ENCODE measurements at places on chromosomes 12 and 14.

DNA sequence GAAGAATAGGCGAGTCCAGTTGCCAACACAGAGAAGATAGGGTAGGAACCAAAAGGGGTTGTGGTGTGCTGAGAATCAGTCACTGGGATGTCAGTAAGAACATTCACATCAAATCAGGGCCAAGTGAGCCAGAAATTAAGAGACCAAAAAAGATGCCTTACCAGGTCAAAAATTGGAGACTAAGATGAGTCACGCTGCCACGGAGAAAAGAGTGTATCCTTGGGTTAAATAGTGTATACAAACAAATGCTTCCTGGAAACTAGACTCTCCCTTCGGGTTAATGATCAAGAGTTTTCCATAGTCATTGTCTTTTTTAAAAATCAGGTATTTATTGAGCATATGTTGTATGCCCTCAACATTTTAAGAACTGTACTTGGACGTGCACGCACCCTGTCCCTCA is 45.2 kb upstream of the BAZ1A start:
- DNase-seq, result peak; percentile 7

DNA sequence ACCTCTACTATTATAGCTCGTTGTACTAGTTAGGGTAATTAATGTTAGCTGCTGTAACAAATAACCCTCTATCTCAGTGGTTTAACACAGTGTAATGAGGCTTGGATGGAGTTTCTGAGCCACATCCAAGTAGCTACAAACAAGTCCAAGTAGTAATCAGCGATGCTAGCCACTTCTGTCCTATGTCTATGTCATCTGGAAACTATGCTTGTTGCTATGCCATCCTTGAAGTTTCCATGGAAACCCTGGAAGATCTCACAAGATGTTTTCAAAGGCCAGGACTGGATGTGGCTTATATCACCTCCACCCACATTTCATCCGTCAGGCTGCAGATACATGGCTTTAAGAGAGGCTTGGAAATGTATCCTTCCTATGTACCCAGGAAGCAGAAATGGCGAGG is 422.1 kb downstream of the AACS start:
- no peak for DNase-seq

GRCh38 chr14:104510794-104511611 is 68.6 kb upstream of the C14orf180 start:
- no peak for DNase-seq

- DNase-seq, result no peak
Observed at GRCh38 chr12:29608581-29608980, 111.1 kb upstream of the OVCH1 start.

DNA sequence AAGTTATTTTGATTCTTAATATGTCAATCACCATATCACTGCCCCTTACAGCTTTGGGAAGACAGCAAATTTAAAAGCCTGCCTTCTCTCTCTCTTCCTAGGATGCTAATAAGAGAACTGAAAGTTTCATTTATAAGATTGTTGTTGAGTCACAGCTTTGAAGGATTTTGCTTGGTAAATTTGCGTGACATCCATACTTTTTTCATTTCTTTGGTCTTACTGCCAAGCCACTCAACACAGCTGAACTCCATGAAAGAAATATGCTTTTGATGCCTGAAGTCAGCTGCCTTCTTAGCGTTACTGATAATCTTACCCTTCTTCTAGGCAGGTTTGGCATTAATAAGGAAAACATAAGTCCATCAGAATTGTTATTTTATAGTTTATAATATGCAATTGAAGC is 155.0 kb downstream of the CRADD start:
- DNase-seq, result peak; percentile 27

DNA sequence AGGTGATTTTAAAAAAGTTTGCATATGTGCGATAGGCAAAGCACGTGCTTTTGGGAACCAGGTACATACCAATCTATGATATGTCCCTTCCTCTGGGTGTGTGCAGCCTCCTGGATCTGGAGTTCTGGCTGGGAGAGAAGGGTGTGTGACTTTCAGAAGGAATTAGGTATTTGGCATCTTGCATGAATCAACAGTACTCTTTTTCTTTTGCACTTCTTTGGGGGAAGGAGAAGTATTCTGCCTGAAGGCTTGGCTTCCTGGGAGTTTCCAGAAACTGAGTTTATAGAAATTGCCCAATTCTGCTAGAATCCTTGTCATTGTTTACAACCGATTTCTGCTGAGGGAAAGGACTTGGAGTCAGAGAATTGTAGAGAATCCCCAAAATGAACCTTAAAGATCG is 2.9 kb upstream of the CLMN start:
- no peak for DNase-seq

- no peak for DNase-seq
Observed at GRCh38 chr12:57096748-57097553, 8.0 kb downstream of the NAB2 start.

DNA sequence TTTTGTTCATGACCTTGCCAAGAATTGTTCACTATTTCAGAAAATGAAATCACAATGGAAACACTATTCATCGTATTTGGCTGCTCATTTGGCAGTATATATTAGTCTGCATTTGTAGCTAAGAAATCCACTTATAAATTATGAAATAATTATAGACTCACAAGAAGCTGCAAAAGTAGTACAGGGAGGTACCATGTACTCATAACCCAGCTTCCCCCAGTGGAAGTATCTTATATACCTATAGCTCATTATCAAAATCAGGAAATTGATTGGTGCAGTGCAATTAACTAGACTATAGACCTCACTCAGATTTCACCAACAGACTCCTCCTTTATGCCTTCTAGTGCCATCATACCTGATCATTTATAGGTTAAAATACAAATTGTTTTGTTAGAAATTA is 178.8 kb upstream of the VASH1 start:
- DNase-seq, result no peak

DNA sequence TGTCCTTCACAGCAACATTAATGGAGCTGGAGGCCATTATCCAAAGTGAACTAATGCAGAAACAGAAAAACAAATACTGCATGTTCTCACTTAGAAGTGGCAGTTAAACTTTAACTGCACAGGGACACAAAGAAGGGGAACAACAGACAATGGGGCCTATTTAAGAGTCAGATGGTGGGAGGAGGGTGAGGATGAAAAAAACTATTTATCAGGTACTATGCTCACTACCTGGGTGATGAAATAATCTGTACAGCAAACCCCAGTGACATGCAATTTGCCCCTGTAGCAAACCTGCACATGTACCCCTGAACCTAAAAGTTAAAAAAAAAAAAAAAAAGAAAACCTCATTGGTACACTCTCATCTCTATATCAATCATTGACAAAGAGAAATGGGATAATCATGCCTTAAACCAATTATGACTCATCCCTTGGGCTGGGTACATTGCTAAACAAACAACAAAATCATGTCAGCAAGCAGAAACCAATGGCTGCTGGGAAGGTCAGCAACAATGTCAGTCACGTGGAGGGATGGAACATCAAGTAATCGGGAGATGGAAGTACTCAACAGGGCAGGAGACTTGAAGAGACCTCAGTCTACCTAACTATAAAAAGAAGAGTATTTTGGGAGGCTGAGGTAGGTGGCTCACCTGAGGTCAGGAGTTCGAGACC is 479.2 kb downstream of the RMST start:
- no peak for DNase-seq

- DNase-seq, result no peak
Observed at GRCh38 chr12:64192644-64193444, 29.3 kb downstream of the KICS2 start.

GRCh38 chr12:109937371-109937770 is 37.3 kb downstream of the TCHP start:
- no peak for DNase-seq

DNA sequence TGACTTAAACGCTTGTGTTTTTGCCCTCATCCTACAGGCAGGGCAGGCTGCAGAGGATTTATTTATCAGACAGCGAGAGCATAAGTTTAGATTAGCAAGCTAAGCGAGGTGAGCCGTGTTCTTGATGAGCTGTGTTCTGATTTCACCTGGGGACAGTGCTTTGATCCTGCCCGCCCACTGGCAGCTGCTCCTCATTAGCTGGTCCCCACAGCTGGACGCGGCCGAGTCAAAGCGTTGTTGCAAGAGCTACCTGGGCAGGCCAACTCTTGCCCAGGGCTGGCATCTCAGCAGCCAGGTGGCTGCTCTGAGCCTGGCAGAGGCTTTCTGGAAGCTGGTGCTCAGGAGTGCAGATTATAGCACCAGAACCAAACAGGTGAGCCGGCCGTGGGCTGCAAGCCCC is 46.8 kb upstream of the BEGAIN start:
- DNase-seq, result no peak

GRCh38 chr12:123659996-123660727 is 10.8 kb upstream of the TCTN2 start:
- DNase-seq, result peak; percentile 79

DNA sequence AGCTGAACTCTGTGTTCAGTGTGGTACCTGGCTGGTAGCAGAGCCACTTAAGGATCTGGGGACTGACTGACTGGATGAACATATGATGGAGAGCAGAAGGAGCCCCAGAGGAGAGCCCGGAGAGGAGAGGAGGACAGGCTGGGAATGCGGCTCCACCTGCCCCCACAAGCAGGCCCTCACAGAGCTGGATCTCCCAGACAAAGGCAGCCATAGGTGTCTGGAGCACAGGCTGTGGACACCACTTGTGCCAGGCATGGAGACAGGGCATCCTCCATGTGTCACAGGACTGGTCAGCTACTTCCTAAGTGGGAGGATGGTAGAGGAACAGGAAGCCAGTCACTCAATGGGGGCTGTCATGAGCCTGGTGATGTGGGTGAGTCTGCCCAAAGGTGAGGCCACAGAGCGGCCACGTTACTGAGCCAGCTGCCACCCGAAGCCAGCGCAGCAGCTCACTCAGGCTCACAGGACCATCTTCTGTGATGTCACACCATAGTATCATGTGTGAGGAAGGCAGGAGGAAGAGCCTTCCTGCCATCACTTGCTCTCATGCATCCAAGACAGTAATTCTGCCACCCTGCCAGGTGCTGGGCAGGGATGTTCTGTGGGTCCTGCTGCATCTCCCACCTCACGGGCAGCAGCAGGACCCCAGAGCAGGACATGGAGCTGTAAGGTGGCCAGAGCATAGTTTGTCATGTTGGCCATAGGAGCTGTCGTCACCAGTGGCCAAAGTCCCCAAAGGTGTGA is 72.1 kb downstream of the PRIMA1 start:
- no peak for DNase-seq

DNA sequence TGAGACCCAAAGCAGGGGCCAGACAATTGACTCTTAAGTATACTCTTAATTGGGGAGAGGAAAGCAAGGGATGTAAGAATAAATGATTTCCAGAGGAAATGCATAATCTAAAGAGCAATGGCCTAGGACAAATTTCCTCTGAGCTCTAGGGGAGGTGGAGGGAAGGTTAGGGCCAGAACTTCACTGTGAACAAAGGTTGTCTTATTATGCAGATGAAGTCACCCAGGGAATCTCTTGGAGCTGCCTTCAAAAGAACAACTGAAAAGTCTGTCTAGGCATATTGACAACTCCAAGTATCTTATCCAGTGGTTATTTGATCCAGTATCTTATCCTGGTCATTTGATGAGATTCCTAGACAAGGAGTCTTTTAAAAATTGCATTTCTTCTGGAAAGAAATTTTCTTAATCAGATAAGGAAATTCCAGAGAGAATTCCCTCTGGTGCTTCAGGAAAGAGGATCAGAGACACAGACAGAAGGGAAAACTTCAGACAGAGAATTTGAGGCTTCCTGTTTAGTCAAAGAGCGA is 16.5 kb upstream of the SMIM10L1 start:
- DNase-seq, result no peak

DNA sequence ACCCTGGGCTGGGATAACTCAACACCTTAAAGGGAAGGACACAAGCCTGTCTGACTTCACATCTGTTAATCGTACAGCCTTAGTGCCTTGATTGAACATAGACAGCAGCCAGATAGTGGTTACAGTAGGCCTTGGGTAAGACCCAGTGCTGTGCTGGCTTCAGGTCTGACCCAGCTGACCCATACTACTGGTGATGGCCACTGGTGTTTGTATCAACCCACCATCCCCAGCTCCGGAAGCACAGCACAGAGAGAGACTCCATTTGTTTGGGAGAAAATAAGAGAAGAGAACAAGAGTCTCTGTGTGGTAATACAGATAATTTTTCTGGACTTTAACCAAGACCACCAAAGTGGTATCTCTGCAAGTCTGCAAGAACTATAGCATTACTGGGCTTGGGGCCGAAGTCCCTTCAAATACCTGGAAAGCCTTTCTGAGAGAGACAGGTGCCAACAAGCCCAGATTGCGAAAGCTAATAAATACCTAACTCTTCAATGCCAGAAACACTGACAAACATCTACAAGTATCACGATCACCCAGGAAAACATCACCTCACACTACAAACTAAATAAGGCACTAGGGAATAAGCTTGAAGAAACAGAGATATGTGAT is 330.1 kb upstream of the GARIN2 start:
- DNase-seq, result no peak

DNA sequence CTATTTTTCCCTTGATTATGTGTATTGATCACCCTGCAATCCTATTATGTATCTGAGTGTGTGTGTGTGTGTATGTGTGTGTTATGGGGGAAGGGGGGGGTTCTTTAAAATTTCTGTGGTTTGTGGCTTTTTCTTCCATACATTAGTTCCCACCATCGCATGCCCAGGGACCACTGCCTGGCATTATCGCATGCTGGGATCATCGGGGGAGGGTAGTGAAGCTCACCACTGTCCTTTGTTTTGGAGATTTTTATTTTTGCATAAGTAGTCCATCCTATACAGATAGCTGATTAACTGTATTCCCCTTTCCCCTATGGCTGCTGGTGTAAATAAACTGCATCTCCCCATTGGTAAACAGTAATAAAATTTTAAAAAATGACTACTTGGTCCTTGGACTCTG is 3.4 kb downstream of the ATXN7L3B start:
- no peak for DNase-seq

DNA sequence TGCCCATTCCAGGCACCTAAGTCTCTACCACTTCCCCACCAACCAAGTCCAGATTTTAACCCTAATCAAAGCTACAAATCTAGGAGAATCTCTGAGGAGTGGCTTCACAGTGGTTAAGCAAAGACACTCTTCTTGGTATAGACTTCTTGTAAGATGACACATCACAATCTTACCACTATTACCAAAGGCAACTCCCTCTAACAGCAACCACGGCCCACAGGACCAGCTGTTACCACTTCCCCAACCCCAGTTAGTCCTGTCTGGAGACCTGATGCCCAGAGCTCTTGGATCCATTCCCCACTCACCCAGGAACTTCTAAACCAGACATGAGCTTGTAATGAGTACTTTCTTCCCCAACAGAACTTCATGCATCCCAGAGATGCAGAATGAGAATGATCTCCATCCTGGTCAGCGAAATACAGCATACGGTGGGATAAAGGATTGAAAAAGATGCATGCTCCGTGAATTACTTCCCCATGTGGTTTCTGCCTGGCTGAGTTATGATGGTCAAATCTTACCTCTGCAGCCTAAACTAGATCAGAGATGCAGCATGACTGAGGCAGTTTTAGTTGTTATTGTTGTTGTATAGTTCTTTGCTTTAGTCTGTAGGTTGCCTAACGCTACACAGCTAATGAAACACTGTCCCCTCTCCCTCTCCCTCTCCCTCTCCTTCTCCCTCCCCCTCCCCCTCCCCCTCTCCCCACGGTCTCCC is 87.7 kb upstream of the FOXN3 start:
- DNase-seq, result peak; percentile 87

All from astrocyte (in vitro differentiated cells and primary cell).